ENCODE measurements at places on chromosomes 11 and 22.

DNA sequence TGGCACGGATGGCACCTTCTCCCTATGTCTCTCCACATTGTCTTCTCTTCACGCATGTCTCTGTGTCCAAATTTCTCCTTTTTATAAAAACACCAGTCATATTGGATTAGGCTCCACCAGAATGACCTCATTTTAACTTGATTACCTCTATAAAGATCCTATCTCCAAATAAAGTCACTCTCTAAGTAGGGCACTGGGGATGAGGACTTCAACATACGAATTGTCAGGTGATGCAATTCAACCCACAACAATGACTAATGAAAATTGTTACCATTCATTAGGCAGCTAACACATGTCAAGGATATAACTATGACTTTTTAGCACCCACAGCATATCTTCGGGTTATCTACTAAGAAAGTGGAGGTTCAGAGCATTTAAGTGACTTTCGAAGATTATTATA lies 55.5 kb upstream of the USP47 start:
- DNase-seq = no peak

- no peak for DNase-seq
Measured at GRCh38 chr11:16512899-16513241, 156.5 kb upstream of the SOX6 start.

DNA sequence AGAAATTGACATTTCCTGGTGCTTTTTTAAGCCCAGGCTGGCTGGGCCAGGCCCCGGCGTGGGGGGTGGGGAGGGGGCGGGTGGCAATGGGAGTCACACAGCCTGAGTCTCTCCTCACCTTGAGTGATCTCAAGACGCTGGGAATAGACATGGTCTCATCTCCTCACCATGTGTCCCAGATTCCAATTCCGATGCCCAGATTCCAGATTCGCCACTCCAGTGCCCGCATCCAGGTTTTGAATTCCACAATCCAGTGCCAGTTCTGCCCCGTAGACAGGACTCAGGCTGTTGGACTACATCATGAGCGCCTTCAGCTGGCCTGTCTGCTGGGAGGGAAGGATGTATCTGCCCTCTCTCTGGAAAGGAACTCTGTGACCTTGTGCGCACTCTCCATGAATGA lies 19.1 kb downstream of the KCNC1 start:
- no peak for DNase-seq

- DNase-seq = no peak
Measured at GRCh38 chr11:57566905-57567514, 462 bp downstream of the UBE2L6 start.

GRCh38 chr11:12698048-12698447 lies 23.8 kb downstream of the TEAD1 start:
- DNase-seq = no peak

DNA sequence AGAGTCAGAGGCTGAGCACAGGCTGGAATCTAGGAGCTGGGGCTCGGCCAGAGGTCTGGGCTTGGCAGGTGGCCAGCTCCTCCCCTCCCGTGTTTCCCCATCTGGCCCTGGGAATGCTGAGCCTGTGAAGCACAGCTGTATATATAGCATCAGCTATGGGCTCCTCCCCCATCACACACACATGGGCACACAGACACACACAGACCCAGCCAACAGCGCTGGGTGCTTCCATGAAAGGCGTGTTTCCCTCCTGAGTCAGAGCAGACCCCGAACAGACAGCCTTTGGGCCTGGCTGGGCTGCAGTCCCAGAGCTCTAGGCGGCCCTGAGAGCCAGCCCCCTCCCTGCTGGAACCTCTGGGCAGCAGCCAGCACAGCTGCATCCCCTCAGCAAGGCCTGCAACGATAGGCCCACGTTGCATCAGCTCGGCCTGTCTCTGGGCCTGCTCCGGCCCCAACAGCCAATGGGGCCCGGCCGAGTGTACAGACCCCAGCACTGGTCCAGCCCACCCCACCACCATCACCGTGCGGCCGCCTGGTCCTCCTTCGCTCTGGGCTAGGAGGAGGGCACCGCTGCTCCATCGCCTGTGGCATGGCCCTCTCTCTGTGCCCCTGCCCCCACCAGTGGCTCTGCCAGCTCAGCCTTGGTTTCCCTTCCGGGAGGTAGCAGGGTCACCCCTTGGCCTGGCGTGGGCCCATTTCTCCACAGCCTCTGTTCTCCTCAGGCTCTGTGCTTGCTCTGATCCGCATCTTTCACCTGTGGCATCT lies 7.6 kb upstream of the SERPINH1 start:
- no peak for DNase-seq

DNA sequence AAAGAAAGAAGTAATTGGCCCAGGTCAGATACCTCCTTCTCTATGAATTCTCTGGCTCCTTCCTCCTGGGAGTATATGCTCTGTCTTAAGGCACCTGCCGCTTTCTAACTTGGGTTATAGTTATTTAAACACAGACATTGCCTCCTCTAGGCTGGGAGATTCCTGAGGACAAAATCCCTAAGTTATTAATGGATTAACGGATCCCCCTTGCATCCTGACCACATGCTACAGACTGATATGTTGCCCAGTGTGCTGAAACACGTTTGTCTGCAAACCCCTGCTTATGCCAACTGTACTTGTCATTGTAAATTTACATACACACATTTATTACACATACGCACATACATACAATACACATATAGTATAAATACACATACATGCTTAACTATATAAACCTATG lies 35.3 kb downstream of the PACSIN2 start:
- no peak for DNase-seq

- no peak for DNase-seq
Measured at GRCh38 chr22:48313175-48313830, 1514.4 kb downstream of the BRD1 start.

GRCh38 chr11:111521135-111521534 lies 6.6 kb downstream of the HOATZ start:
- no peak for DNase-seq

DNA sequence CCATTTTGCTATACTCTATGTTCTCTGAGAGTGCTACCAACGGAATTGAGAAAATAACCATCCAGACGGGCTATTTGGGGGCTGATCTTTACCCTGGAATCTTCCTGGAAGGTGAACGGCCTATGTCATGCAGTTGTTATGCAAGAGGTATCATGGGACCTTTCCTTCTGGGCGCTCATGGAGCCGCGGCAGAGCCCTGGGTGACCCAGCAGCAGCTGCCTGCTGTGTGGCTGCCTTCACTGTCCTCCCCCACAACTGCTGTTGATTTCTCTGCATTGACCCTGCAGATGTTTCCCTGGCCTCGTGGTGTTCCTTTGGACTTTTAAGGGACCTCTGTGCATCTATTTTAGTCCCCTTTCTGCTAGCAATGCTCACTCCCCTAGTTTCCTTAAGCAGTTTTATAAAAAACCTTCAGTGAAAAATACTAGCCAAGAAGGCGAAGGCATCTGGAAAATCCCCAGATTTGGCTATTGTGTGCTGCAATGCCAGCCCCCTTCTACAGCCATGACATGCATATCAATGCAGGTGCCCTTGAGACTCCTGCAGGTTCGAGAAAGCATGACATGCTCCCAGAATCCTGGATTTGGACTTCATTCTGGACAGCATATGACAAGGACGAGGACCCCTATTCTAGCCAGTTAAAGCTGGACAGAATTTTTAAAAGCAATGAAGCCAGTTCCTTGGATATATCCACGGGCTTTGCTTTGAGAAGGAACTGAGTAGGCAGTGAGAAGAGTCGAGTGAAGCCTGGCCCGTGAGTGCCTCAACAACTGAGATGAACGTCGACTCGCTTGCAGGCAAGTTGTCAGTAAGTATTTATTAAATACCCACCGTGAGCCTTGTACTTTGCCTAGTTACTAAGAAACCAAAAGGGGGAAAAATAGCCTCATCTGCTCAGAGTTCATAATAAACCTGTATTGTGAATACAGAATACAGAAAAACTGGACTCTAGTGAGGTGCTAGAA lies at the start of gene SLC25A18:
SLC25A18 (plus strand) TSS at position 593 of the 965 bp plus-strand sequence. CDS start 16,447 bp downstream, outside the sequence.
- no peak for DNase-seq

- no peak for DNase-seq
Measured at GRCh38 chr22:17729561-17729960, 44.7 kb downstream of the BID start.

DNA sequence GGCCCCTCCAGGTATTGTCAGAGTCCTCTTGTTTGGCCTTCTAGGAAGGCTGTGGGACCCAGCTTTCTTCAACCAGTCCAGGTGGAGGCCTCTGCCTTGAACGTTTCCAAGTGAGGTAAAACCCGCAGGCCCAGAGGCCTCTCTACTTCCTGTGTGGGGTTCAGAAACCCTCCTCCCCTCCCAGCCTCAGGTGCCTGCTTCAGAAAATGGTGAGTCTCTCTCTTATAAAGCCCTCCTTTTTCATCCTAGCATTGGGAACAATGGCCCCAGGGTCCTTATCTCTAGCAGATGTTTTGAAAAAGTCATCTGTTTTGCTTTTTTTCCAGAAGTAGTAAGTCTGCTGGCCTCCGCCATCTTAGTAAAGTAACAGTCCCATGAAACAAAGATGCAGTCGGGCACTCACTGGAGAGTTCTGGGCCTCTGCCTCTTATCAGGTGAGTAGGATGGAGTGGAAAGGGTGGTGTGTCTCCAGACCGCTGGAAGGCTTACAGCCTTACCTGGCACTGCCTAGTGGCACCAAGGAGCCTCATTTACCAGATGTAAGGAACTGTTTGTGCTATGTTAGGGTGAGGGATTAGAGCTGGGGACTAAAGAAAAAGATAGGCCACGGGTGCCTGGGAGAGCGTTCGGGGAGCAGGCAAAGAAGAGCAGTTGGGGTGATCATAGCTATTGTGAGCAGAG lies at the start of gene CD3E:
CD3E (plus strand) TSS at position 163 of the 681 bp plus-strand sequence; CDS start at position 386, 223 bp downstream.
- no peak for DNase-seq

DNA sequence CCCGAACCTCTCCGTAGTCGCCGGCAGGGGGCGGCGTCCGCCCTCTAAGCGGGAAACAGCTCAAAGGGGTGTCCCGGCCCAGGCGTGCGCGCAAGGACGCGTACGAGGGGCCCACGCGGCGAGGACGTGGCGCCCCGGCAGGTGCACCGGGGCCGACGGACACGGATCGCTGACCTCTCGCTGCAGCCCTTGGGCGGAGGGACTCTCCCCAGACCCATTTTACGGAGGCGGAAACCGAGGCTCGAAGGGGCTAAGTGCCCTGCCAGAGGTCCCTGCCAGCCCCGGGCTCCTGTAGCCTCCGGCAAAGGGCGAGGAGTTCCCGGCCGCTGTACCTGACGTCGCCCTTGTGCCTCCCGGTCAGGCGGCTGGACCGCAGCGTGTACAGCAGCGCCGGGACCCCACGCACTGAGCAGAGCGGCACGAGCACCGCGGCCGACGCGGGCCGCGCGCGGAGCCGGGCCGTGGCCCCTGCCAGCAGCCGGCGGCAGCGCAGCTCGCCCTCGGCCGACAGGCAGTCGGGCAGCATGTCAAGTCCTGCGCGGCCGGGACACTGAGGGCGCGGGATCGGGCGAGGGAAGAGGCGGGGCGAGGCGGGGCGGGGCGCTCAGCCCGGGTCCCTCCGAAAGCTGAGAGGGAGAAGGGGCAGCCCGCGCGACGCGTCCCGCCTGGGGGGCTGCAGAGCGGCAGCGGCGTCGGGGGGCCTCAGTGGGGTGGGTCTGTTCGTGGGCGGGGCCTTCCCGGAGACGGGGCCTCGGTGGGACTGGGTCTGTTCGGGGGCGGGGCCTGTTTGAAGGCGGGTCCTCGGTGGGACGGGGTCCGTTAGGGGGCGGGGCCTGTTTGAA lies at the start of gene NUDT8:
NUDT8 (minus strand) TSS at position 552 of the 842 bp plus-strand sequence; CDS start at position 526, 26 bp downstream.
- DNase-seq = peak; percentile 65

DNA sequence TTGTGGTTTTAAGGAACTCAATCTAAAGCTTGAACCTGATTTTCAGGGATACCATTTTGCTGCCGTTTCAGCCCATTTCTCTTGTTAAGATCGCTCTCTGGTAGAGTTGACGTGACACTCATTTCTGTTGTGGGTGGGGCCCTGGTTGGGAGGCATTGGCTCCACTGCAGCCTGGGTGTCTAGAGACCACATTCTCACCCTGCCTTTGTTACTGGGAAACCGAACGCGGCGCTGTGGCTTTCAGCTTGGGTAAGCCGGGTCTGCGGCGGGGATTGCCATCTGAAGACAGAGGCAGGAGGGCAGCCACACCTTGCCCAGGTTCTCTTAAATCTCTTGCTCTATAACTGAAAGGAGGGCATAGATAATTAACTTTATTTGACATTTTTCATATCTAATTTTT lies 3.2 kb downstream of the EHF start:
- no peak for DNase-seq

DNA sequence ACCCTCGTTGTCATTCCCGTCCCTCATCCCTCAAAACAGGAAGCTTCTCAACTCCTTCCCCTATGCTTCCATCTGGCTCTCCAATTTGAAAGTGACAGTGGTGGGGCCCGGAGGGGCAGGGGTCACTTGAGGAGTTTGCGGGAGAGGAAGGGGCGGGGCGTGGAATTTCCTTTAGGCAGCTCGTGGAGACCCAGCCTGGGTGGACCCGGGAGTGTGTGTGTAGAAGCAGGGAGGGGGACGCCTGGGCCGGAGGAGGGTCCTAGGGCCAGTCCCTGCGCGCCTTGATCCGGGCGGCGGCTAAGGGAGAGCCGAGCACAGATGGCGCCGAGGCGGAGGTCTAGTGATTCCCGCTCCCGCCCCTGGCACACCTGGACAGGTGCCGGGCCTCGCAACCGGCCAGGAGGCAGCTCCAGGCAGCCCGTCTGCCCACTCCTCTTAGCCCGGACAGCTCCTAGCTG lies 7.8 kb upstream of the PAX6 start:
- DNase-seq = no peak

DNA sequence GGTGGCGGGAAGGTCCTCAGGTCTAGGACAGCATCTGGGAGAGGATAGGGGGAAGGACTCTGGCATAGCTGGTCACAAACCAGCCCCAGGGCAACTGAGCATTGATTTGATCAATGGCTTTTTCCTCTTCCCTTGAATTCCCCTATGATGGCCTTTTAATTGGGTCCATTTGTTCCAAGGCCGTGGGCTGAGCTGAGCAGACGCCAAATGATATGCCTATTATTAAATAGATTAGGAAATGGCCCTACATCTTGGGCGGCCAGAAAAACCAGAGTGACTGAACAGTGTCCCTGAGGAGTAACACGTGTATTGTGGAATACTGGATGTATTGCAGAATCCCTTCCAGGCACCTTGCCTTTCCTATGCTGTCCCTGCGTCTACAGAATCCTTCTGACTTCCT lies 26.7 kb upstream of the P2RY6 start:
- DNase-seq = no peak
